SIG-M5 (cell line): ENCODE measurements at places on chromosomes 1 and 21.

- no peak for DNase-seq
Observed at GRCh38 chr1:67843331-67843730, 10.1 kb upstream of the GNG12 start.

- DNase-seq: no peak
Observed at GRCh38 chr1:168637350-168637991, 61.1 kb downstream of the XCL1 start.

GRCh38 chr1:88441022-88441421, 243.1 kb upstream of the PKN2 start:
- DNase-seq: no peak

DNA sequence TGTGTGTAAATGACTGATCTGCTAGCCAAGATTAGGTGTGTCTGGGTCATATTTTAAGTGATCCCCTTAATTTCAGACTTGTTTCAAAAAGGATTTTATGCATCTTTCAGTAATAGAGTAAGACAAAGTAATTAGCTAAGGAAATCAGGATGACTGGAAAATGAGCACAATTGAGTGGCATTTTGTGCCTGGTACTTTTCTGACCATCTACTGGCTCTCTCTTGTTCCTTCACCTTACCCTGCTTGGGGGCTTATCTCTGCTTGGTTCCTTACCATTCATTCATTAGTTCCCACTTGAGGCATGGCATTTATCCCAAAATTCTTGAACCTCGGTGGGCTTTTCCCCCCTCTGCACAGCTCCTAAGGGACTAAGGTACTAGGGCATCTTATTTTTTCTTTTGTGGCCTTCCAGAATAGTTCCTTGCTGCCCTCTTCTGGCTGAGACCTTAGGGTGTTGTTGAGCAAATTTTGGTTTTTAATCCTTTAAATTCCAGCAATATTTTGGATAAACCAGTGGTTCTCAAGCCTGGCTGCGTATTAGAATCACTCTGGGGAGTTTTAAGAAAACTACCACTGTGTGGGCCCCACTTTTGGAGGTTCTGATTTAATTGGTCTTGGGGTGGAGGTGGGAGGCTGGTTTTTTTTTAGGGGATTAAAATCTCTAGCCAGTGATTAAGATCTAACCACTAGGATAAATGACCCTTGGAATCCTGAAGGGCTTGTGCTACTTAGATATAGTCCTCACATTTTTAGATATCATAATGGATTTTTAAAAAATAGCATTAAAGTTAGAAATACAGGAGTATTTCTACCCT, 50.8 kb downstream of the HS2ST1 start:
- DNase-seq: no peak

DNA sequence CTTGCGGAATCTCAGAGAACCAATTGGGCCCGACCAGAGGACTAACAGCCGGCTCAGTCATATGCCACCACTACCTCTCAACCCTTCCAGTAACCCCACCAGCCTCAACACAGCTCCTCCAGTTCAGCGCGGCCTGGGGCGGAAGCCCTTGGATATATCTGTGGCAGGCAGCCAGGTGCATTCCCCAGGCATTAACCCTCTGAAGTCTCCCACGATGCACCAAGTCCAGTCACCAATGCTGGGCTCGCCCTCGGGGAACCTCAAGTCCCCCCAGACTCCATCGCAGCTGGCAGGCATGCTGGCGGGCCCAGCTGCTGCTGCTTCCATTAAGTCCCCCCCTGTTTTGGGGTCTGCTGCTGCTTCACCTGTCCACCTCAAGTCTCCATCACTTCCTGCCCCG, 49.8 kb downstream of the ACP6 start:
- DNase-seq: no peak

DNA sequence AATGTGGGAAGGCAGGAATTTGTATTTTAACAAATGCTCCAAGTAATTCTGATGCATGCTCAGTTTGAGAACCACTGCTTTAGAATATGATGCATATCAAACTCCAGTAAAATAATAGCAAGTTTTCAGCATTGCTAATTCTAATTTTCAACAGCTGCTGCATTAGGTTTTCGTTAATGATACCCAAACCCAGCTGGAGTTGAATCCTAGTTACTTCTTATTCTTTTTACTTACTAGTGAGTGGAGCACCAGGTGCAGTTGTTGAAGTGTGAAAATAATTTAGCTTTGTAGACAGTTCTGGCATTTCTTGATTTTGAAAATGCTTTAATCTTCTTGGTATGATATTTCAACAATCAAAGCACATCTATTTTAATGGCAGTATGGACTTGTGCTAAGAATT, 138.5 kb downstream of the HS2ST1 start:
- no peak for DNase-seq

DNA sequence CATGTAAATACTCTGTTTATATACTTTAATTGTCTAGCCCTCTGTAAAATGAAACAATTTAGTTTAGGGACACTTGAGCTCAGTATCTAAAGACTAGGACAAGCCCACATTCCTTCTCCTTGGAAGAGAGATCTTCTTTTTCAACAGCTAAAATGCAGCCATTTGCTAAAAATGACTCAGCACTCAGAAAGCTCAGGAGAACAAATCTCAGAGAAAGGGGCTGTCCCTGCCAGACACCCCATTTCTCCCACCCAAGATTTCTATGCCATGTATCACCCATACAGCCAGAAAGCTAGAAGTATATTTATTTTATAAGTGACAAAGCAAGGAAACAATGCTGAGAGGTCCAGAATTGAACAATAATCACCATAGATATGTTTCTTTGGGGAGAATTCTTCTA, 23.2 kb upstream of the PRDX6 start:
- DNase-seq: no peak

- no peak for DNase-seq
Observed at GRCh38 chr1:248818505-248819374, 7.0 kb downstream of the SH3BP5L start.

- DNase-seq: no peak
Observed at GRCh38 chr1:198619375-198620140, 19.3 kb upstream of the PTPRC start.

DNA sequence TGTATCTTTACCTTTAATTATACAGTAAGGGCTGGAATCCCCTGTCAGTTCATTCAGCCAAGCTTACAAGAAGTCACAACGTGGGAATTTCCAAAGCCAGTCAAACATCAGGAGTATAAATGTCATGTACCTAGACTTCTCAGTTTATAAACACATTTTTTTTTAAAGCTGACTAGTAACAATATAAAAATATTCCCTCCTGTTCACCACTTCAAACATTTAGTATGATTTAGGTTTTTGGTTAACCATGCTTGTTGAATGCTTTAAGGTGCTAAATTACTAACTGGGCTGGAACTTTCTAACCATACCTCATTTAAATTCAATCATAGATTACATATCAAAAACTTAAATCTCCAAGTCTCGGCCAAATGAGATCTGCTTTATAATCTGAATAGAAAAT, 44.0 kb downstream of the JAK1 start:
- DNase-seq: no peak

- DNase-seq: no peak
Observed at GRCh38 chr21:34201001-34201400, 127.6 kb downstream of the MRPS6 start.

DNA sequence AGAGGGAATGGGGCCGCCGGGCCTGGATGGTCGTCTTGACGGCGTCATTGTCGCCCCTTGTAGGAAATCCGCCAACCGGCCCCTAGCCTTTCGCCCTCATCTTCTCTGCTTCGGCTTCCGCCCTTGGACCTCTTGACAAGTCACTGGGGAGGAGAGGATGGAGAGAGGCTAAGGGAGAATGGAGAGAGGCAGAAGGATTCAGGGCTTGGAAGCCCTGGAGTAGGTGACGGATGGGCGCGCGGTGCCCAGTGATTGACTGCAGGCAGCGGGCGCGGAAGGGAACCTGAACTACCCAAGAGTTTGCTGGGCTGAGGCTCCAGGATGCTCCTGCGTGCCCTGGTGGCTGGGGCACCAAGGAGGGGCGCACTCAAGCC, 651 bp downstream of the PDE4B start:
- no peak for DNase-seq

- no peak for DNase-seq
Observed at GRCh38 chr1:85501355-85501898, 36.5 kb upstream of the DDAH1 start.

GRCh38 chr21:43926196-43926595, 61.2 kb downstream of the AGPAT3 start:
- DNase-seq: no peak

DNA sequence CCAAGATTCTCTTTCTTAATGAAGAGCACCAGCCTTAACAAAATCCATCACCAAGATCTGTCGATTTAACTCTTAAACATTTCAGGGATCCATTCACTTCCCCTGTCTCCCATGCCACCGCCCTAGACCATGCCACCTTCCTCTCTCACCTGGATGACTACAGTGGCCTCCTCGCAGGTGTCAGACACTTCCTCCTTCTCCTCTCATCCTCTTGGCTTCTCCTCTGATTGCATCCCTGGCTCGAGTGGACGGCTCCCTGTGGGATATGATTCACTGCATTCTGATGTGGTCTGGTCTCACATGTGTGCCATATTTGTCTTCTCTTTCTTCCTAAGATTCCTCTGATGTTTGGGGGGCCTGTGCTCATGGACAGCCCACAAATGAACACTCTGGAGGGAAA, 66.4 kb upstream of the KLHDC7A start:
- no peak for DNase-seq

DNA sequence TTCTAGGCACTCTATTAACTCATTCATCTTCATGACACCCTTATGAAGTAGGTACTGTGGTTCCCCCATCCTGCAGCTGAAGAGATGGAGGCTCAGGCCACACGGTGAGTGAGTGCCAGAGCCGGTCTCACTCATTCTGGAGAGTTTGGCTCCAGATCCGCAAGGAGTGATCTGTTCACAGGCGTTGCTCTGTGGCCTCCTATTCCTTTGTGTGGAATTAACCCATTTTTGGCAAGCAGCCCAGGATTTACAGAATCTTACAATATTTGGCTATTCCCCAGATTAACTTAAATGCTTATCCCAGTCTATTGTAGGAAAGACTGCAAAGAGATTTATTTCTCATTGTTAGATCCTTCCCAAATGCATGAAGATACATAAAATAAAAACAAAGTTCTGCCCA, 29.6 kb downstream of the KIAA0040 start:
- no peak for DNase-seq
